ENCODE measurements at places on chromosomes 3 and 15.

GRCh38 chr3:53519065-53519709, 24.8 kb downstream of the CACNA1D start:
- DNase-seq = no peak

- DNase-seq = no peak
These were observed 78.7 kb upstream of the TSC22D2 start for GRCh38 chr3:150329408-150329807.

DNA sequence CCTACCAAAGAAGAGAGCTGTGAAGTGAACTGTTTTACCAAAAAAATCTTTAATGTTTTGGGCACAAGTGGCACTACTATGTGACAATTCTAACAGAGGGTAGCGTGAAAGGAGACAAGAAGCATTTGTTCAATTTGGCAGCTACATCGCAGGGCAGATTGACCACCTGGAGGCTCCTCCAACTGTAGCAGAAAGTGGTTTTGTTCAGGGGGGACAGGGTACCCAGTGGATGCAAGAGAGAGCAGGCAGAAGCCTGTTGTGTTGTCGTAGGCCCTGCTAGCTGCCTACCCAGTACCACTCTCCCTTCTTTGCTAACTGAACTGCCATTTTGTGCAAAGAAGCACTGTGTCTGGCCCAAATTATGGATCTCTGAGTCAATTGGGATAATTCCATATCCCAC, 54.8 kb upstream of the SYN2 start:
- DNase-seq = no peak

DNA sequence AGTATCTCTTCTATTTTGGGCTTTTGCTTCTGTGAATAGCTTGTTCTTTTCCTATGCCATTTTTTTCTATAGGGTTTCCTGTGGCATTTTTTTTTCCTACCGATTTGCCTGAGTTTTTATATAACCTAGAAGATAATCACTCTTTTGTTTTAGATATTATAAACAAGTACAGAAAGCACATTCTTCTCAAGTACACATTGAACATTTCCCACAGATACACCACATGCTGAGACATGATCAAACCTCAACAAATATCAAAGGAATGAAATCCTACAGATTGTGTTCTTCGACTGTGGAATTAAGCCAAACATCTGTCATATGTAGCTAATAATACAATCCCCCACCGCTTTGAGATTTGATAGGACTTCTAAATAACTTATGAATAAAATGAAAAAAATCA, 9.1 kb upstream of the FEM1B start:
- DNase-seq = no peak

DNA sequence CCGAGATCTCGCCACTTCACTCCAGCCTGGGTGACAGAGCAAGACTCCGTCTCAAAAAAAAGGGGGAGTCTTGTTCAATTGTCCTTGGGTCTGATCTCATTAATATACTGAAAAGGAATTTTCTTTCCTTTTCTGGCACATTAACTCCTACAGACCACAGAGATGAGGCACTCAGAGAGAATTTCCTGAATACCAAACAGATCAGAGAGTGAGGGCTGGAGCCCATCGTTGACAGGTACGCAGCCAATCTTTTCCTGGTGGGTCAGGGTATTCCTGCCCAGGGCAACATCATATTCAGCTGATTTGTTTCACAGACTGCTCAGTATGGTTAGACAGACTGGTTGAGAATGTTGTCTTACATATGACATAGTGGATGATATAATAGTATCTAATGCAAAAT, 82.8 kb upstream of the TNFSF10 start:
- DNase-seq = no peak

GRCh38 chr3:1987980-1988379, 110.7 kb upstream of the CNTN4 start:
- DNase-seq = no peak

DNA sequence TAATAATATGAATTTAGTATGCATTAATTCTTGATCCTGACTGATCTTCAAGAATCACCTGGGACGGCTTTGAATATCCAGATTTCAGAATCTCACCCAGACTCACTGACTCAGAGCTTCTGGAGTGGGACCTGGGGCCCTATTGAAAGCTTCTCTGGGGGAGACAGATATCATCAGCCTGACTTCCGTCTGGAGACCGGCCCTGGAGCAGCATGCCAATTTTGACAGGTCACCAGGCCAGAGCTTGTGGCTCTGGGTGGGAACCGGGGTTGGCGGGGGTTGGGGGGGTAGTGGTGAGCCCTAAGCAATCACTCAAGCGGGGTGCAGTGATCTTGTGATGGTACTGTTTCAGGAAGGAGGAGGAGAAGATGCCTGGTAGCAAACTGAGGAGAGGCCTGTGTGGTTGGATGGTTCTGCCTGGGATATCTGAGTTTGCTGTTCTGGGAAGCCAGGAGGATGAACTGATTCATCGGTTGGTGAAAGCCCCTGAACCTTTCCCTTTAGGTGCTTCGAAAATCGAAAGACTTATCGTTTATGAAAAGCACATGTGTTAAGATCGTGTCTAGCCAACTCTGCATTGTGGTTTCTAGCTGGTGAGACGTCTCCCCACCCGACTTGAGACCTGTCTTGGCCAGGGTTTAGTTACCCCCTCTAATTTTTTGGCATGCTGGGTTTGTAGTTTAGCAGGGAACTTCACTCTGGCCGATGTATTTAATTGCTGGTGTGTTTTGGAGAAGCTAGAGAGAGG, 263.9 kb upstream of the C2CD4B start:
- no peak for DNase-seq

DNA sequence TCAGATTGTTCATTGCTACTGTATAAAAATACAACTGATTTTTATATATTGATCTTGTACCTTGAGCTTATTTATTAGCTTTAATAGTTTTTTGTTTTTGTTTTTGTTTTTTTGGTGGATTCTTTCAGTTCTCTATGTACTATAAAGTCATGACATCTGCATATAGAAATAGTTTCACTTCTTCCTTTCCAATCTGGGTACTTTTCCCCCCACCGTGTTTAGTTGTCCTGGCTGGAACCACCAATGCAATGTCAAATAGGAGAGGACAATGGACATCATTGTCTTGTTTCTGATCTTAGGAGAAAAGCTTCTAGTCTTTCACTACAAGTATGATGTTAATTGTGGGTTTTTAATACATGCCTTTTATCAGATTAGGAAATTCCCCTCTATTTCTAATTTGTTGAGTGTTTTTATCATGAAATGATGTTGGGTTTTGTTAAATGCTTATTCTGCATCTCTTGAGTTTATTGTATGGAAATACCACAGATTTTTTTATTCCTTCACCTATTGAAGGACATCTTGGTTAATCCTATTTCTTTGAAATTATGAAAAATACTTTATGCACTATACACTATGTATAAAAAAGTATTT, 2.8 kb upstream of the XCR1 start:
- DNase-seq = no peak

DNA sequence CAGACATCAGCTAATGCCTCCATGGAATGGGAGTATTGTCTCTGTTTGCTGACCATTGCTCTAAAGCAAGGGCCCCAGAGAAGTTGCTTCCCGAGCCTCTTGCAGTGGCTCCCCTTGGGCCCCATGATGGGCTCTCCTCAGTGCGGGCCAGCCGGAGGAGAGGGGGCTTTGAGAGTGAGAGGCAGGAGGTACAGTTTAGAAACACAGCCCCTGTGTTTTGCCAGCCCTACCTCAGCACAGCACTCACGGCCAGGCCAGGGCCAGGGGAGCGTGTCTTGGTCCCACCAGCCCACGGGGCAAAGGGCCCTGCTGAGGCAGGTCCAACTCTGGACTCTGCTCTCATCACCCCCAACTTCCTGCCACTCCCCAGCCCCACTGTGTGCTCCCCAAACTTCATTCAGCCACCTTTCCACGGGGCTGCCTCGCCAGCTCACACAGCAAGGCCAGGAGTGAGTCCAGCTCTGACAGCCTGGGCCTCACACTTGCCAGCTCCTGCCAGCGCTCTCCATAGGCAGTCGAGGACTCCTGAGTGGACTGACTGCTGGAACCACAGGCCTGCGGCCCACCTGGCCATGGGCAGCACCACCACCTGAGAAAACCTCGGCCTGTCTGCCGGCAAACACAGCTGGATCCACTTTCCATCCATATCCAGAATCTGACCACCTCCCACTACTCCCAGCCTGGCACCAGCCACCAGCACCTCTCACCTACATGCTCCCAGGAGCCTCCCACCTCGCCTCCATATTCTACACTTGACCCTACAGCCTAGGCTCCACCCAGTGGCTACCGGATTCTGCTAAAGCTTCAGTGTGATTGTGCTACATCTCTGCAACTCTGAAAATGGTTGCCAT, 99.0 kb downstream of the TLE3 start:
- DNase-seq = peak; percentile 40

DNA sequence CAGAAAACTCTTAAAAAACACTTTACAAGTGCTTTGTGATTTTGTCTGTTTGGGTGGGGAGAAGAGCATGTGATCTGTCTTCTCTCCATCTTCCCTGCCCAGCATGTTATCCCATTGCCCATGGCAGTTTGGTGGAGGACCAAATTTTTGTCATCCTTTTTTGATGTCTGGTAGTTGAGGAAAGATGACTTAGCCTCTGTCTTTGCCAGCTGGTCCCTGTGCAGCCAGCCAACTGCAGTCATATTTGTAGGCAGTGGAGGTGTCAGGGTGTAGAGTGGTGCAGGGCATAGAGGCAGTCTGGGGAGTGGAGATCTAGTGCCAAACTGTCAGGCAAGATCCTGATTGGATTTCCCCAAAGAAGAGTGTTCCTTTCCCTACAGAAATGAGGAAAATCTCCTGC, 40.7 kb downstream of the GASK1A start:
- no peak for DNase-seq

DNA sequence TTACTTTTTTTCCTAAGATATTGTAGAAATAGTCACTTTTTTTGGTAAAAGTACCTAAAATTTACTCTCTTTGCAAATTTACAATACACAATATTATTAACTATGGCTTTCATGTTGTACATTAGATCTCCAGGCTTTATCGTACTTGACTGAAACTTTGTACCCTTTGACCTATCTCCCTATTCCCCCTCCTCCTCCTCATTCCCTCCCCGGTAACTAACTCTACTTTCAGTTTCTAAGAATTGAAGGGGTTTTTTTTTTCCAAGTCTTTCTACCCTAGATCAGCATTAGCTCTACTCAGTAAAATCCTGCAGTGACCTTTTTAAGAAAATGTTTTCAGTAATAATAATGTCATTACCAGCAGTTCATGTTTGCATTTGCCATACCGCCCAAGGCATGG, 10.1 kb downstream of the HACL1 start:
- no peak for DNase-seq

DNA sequence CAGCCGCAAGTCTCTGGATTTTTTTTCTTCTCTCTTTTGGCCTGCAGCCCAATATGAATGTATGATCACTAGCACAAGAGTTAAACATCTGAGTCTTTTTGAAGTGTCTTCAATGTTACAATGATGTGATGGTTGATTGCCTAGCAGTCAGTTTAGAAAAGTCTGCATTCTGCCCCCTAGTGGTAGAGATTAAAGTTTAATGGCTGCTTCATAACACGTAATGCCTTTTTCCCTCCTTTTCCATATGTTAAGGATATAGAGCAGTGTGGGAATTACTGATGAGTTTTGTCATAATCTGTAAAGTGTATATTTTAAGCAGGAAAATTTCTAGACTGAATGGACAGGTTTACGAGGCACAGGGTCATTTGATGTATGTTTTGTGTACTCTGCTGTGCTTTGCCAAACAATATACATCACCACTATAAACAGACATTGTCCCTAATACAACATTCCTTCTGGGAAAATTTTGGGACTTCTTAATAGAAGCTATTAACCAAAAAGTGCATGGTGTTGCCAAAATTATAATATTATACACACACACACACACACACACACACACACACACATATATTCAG, 1038.5 kb upstream of the NR2F2 start:
- DNase-seq = no peak

- DNase-seq = no peak
These were observed 40.0 kb upstream of the BHLHE40 start for GRCh38 chr3:4939276-4939675.

DNA sequence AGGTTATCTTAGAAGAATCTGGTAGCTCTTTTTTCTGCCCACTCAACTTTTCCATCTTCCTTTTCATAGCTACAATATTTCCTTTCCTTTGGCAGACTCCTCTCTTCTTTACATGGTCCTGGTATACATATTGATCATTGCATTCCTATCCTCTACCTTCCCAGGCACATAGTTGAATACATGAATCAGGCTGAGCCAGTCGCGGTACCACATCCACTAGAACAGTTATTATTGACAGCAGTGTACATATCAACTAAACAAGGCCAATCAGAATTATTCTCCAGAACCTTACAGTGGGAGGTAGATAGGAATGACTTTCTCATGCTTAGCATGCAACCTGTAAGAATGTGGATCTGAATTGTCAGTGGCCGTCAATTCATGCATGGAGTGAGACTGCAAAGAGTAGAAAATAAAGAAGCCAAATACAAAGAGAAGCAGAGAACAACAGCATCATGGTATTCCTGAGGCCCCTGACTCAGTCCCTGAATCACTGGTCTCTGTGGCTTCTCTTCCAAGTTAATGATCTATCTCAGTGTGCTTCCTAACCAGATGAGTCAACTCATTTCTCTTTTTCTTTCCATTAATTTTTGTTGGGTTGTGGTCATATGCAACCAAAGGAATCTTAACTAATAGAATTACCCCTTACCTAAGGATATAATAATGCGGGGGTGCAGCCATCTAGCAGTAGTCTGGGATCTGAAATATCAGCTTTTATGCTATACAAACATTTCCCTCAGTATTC, 60.9 kb upstream of the DCBLD2 start:
- no peak for DNase-seq

- no peak for DNase-seq
These were observed 1.2 kb downstream of the SS18L2 start for GRCh38 chr3:42591811-42592210.
